Right cardiac atrium (tissue), 5 donors: ENCODE measurements at places on chromosomes 2 and 18. TPM values are rescaled to one million over a fixed set of nuclear protein-coding genes. Genes with fewer than 3 reads are reported as not detected.

ST8SIA5 gene
- 12.2 TPM for total RNA-seq

C2orf92 gene
- 5.1 TPM for total RNA-seq

GAREM1 gene
- total RNA-seq: 14.8 TPM

ASB18 gene
- total RNA-seq: 3.4 TPM

CHPF gene
- 92.6 TPM for total RNA-seq
